ENCODE measurements at places on chromosomes 13 and 19. TPM values are rescaled to one million over a fixed set of nuclear protein-coding genes. Genes with fewer than 3 reads are reported as not detected.

GRCh38 chr19:35777961-35778360 is 2.6 kb downstream of the ARHGAP33 start:
- DNase-seq = no peak

- DNase-seq = no peak
These were observed 62.9 kb upstream of the KLHL1 start for GRCh38 chr13:70171151-70171550.

GRCh38 chr19:51210191-51210784 is 14.6 kb upstream of the CD33 start:
- no peak for DNase-seq

GRCh38 chr13:44918326-44919103 is 70.8 kb downstream of the NUFIP1 start:
- DNase-seq = peak; percentile 94

DNA sequence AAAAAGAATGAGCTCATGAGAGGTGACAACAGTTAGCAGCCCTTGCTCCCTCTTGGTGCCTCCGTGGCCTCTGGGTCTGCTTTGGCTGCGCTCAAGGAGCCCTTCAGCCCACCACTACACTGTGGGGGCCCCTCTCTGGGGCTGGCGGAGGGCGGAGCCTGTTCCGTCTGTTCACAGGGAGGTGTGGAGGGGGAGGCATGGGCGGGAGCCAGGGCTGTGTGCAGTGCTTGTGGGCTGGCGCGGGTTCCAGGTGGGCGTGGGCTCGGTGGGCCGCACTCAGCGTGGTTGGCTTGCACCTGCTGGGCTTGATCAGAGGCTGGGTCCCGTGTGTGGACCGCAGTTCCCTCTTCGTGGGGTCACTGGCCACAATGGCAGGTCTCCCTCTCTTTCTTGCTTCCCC is 953.4 kb upstream of the PRR20A start:
- DNase-seq = peak; percentile 32

- no peak for DNase-seq
These were observed 184.2 kb downstream of the OXGR1 start for GRCh38 chr13:96810104-96810503.

The C1QTNF9 gene
- 1.1 TPM for total RNA-seq

Measured in right cardiac atrium (tissue), 5 donors.